ENCODE measurements at places on chromosomes 3 and 15.
A peak's percentile ranks its signal among the peaks of the same experiment; 100 is the strongest.

- no peak for DNase-seq
Measured at GRCh38 chr3:37611771-37612170, 249.9 kb upstream of the CTDSPL start.

DNA sequence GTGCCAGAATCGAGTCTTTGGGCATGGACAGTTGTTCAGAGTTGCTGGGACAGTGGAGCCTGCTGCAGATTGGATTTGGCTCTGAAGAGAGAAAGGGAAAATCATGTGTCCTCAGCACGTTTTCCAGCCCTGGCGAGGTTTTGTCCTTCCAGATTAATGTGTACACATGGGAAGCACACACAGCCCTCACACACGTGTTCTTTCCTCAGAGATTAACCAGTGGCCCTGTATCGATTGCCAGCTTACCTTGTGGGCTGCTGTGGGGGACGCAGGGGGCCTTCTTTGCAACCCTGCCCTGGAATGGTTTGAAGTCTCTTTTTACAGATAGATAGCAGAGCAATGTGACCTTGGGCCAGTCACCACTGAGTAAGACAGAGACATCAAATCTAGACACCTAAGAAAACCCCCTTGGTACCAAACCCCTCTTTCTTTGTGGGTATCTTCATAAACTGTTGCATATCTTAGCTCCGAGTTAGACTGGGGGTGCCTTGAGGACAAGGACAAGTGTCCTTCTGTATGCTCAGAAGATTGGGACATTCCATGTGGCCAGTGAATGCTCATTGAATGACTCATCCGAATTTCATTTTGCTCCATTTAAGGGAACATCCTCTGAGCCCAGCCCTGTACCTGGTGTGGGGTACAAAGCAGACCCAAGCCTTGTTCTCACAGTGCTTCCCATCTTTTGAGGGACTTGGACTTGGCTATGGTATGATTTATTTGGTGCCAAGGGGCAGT, 48.0 kb downstream of the SMAD6 start:
- peak; percentile 25 for DNase-seq

DNA sequence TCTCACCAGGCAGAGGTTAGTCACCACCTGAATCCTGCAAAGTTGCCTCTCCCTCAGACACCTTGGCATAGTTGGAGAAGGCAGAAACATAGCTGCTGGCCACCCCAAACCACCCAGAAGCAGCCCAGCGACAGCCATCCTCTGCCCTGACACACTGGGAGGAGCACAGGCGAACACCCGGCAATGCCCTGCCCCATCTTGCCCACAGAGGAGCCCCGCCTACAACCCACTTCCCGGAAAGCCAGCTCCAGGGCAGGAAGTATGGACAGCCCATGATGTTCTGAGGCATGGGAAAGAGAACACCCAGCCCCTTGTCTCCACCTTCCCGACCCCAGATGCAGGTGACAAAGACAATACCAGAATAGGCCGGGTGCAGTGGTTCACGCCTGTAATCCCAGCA, 12.6 kb upstream of the SHISA5 start:
- DNase-seq = no peak

- no peak for DNase-seq
Measured at GRCh38 chr3:165522386-165522785, 314.8 kb downstream of the BCHE start.
